ENCODE measurements at places on chromosomes 16 and 17.

DNA sequence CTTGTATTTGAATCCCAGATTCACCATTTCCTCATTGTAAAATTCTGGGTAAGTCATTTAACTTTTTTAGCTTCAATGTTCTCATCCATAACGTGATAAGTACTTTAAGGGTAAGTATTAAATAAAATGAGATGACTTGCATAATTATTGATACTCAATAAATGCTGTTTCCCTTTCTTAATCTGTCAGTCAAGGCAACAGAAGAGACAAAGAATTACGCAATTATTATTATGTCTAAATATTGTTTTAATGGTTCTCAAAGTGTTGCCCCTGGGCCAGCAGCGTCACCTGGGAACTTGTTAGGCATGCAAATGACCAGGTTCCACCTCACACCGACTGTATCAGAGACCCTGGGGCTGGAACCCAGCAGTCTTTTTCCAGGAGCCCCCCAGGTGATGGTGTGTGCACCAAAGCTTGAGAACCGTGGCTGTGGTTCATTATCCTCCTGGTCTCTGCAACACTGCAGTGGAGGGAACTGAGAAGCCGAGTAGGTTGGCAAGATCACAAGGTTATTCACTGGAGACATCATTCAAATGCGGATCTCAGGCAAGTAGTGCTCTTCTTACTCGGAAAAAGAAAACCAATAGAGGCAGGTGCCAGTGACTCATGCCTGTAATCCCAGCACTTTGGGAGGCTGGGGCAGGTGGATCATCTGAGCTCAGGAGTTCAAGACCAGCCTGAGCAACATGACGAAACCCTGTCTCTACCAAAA is 43.5 kb downstream of the LYRM9 start:
- DNase-seq, result no peak

- DNase-seq, result no peak
Measured at GRCh38 chr17:68450801-68451200, 6.5 kb downstream of the WIPI1 start.

- no peak for DNase-seq
Measured at GRCh38 chr16:88286301-88286923, 96.3 kb upstream of the ZNF469 start.

GRCh38 chr16:17277981-17278381 is 192.8 kb downstream of the XYLT1 start:
- DNase-seq, result peak; percentile 73

- DNase-seq, result peak; percentile 83
Measured at GRCh38 chr16:55329791-55330428, 5.9 kb downstream of the IRX6 start.

DNA sequence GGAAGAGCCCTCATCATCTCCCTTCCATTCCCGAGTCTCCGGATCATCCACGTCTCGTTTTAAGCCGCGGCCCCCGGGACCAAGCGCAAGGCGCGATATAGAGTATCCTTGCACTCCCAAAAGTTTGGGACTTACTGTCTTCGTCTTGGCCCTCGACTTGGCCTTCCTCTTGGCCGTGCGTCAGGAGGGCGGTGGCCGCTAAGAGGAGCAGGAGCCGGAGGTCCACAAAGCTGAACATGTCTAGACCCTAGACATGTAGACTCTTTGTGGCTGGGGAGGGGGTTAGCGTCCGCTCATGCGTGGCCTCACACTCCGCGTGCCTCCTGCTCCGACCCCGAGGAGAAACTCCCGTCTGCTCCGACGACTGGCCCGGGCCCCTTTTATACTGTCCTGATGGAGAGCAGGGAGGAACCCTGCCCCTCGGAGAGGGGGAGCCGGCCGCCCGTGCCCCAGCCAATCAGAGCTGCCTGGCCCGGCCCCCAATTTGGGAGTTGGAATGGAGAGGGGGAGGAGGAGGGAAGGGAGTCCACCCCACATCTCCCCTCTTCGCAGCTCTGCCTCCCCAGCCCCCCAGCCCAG is at the start of gene COL1A1:
TSS of gene COL1A1 (minus strand) at position 356 of the 579 bp plus-strand sequence. CDS start at position 238, 118 bp downstream.
- DNase-seq, result no peak

- no peak for DNase-seq
Measured at GRCh38 chr16:69479775-69480174, 55.4 kb downstream of the CYB5B start.

DNA sequence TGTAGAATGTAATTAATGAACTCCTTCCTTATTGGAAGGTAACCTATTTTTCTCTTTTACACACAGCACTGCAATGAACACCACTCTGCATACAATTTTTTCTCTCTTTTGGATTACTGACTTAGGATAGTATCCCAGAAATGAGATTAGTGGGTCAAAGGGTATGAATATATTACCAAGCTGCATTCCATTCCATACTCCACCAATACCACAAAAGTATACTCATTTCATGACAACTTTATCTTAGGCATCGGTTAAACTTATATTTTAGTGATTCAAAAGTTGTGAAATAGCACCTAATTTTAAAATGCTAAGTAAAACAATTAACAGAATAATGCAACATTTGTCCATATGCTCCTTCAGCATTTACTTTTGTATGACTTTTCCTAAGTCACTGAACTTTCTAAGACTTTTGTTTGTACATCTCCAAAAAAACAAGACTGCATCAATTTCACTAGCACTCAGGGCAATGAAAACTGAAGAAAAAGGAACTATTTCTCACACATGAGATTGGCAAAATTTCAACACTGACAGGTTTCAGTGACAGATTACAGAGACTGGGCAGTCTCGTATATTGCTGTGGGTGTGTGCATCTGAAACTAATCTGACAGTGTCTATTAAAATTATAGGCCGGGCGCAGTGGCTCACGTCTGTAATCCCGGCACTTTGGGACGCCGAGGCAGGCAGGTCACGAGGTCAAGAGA is 32.1 kb downstream of the HELZ start:
- no peak for DNase-seq

- peak; percentile 61 for DNase-seq
Measured at GRCh38 chr17:65261152-65261551, 124.0 kb downstream of the RGS9 start.

DNA sequence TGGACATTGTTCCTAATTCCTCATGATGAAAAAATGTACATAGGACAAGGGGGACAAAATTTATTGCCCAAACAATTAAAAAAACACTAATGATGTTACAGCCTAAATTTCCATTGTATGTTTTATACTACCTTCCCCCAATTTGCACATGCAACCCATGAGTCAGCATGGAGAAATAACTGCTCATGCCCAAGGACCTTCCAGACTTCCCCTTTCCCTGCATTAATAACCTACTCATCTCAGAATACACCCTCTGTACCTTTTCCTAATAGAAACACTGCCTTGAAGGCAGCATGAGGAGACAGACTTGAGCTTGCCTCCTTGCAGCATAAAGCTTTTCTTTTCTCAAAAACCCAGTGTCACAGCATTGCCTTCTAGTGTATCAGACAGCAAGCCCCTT is 2402.8 kb downstream of the TP53TG3F start:
- DNase-seq, result no peak

GRCh38 chr17:50692448-50693035 is 15.2 kb downstream of the ANKRD40 start:
- DNase-seq, result no peak

DNA sequence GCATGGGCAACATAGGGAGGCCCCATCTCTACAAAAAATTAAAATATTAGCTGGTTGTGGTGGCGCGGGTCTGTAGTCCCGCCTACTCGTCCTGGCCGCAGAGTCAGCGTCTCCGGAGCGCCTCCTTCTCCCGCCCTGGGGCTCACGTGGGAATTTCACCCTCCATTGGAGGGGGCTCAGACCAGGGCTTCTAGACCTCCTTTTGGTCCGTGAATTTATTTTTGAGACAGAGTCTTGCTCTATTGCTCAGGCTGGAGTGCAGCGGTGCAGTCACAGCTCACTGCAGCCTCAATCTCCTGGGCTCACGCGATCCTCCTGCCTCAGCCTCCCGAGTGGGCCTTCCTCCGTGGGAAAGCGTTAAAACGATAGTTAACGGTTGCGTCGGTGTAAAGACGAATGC is 394 bp upstream of the NME4 start:
- DNase-seq, result peak; percentile 72

GRCh38 chr17:69480245-69480644 is 65.7 kb downstream of the MAP2K6 start:
- DNase-seq, result no peak

DNA sequence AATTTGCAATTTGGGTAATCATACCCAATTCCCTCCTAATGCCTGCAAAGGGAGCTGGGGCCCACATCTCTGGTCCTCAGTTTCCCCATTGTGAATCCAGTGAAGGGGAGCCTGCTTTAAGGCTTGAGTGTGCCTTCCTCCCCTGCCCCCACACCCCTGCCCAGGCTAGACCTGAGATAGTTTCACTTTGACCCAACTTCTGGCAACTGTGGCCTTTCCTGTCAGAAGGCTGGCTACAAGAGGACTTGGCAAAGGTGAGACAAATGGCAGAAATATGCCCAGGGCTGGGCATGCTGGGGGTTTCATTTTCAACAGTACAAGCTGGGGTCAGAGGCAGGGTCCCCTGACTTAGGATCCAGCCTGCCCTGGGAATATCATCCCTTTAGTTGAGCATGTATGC is 10.0 kb downstream of the SOCS1 start:
- DNase-seq, result no peak

DNA sequence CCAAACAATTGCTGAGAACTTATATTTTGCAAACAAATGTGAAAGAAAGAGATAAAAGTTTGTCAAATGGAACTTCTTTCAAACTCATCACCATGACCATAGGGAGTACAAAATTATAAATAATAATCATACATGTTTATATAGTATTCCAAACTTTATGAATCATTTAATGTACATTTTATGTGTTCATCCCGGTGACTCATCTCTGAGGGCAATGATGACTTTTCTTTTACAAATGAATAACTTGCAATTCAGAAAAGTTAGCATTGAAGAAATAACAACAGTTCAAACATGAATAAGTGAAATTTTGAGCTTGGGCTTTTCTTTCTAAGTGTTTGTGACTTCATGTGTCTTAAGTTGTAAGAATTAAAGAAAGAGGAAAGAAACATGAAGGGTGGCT is 66.3 kb upstream of the CDH8 start:
- DNase-seq, result no peak

DNA sequence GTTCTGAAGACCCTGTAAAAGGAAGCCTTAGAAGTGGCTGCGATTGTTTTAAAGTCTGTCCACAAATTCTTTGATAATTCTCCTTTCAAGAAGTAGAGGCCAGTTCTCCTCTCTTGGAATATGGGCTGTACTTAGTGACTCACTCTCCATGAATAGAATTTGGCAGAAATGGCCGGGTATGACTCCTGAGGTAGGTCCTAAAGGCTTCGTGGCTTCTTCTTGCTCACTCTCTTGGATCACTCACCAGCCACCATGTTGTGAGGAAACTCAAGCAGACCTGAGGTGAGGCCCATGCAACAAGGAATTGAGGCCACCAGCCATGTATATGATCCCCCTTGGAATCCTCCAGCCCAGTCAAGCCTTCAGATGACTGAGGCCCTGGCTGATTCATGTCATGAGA is 75.8 kb downstream of the WWOX start:
- no peak for DNase-seq

- no peak for DNase-seq
Measured at GRCh38 chr17:50108556-50108955, 13.4 kb downstream of the PDK2 start.

- DNase-seq, result peak; percentile 73
Measured at GRCh38 chr16:82735673-82736091, 108.9 kb downstream of the CDH13 start.

DNA sequence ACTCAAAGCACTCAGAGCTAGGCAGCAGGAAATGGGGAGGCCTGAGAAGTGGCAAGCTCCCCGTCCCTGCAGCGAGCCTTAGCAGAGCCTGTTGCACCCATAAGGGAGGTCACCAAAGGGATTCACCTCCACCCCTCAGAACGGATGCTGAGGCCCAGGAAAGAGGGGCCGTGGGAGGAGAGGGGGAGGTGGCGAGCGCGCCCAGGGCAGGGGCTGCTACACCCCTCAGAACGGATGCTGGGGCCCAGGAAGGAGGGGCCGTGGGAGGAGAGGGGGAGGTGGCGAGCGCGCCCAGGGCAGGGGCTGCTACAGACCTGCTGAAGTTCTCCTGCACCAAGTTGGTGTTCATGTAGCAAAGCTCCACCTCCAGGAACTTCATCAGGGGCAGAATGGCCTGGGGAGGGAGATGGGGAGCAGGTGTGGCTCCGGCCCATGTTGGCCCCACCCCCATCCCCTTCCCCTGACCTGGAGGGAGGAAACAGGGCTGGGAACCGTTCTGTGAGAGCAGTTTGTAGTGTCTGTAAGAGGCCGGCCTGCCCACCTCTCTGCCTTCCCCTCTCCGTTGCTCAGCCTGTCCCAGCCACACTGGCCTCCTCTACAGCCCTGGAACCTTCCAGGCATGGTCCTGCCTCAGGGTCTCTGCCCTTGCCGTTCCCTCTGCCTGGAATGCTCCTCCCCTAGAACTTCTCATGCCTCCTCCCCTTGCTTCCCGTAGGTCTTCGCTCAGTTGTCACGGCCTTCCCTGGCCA is 11.4 kb downstream of the UNC13D start:
- DNase-seq, result peak; percentile 89

DNA sequence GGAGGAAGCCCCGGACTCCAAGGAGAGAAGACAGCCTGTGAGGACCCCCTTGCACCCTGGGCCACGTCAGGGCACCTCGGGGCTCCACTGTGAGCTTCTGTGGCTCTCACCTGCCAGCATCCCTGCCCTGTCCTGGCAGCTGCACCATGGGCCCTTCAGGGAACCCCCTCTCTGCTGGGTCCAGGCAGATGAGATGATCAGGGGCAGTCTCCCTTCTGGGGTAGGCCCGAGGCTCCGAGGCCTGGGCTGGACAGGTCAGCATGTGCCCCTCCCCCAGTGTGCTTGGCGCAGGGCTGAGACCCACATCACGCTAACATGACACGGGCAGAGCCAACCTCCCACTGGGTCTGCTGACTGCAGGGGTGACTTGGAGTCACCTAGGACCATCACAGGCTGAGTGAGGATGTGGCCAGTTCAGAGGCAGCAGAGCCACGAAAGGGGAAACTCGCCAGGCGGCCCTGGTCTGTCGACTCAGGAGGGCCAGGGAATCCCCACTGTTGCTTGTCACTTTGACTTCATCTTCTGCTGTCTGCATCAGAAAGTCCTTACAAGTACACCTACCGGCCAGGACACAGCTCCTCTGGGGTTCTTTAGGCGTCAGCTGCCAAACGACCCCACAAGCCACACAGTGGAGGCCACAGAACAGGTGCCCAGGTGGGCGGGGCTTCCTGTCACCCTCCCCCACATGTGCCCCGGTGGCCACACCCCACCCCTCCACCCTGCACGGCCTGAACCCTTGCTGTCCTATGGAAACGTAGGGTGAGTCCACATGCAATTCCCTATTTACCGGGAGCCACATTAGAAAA is 2.2 kb downstream of the GALNS start:
- DNase-seq, result no peak

GRCh38 chr17:80025796-80026195 is 9.9 kb downstream of the TBC1D16 start:
- DNase-seq, result no peak

DNA sequence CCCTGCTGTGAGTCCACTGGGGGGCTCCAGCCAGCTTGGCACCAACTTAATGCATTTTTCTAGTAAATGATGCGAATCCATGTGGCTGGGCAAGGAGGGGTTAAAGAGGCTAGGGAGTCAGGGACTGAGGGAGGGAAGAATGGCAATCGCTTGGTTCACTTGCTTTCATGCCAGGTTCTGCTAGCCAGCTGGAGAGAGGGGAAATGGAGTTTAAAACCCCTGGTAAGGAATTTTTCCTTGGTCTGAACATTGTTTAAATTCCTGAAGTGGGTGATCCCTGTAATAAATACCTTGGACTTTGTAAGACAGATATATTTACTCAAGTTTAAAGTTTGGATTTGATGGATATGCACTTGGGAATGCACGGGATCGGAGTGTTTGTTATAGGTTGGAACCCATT is 22.8 kb downstream of the ANKFN1 start:
- no peak for DNase-seq

Measured in islet precursor cell (in vitro differentiated cells).